CD4-positive, alpha-beta T cell treated with Interleukin-12 subunit alpha and Interleukin-12 subunit beta, for 1 hour (primary cell): ENCODE measurements at places on chromosomes 3 and 15.

DNA sequence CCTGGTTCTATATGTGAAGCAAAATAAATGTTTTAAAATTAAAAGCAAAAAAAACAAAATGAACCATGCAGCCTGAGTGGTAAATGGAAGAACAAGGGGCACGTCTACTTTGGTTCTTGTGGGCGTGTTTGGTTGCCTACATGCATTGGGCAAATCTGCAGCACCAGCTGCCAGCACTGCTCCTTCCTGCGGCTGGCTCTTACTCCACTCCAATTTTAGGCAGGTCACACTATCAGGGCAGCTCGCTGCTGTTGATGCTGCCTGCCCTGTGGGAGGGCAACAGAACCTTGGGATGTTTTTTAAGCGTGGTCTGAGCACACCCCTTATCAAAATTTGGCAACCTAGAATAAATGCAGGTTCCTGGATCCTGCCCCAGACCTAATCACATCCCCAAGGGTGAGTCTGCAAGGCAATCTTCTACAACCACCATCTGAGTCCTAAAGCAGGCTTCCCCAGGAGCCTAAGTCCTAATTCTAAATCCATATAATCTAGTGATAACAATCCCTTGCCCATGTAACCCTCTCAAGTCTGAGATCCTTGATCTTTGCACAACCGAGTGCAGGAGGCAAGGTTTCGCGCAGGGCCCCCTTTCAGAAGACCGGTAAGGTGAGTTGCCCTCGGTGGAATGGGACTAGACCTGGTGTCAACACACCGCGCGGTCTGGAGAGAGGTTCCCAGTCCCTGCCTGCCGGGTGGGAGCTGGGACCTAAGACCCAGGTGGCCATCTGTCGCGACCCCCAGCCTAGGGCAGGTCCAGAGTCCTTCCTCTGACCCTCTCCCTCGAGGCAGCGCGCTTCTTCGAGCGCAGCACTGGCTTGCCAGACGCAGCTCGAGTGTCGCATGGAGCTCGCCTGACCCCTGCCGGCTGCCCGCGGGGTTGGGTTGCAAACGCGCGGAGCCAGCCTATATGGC is 15.9 kb downstream of the IVD start:
- peak; percentile 80 for DNase-seq

DNA sequence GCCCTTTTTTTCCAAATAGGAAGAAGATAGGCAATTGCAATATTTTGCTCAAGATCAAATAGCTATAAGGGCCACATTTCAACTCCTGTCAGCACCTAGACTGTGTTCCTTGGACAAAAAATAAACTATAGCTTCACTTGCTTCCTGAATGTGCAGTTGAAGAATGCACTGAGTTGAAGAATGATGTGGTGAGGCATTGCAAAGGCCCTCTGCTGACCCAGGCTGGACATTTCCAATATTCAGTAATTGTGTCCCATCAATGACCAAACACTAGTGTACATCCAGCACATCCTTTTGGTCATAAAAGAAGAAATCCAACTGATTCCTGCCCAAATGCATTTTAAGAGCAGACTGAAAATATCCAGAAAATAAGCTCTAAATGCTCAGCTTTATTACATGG is 424.8 kb upstream of the TGFBR2 start:
- no peak for DNase-seq

DNA sequence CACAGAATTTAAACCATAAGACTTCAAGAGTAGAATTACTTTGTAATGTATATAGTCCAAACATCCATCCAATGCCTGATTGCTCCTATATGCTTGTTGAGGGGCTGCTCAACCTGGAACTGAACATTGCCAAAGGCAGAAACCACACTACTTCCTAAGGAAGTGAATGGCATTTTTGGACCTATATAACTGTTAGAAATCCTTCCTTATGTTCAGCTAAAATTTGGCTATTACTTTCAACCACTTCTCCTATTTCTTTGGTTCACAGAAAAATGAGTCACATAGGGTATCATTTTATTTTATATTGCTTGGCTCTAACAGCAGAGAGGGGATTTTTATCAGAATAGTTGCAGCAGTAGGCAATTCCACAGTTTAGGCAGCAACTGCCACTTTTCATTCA is 342.1 kb downstream of the SLC9A9 start:
- DNase-seq = no peak

DNA sequence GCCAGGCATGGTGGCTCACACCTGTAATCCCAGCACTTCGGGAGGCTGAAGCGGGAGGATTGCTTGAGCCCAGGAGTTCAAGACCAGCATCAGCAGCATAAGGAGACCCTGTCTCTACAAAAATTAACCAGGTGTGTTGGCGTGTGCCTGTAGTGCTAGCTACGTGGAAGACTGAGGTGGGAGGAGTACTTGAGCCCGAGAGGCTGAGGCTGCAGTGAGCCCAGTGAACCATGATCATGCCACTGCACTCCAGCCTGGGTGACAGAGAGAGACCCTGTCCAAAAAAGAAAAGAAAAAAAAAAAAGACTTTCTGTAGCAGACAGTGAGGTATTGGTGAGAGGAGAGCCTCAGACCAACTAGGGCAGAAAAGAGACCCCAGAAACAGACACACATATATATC is 263.8 kb downstream of the XXYLT1 start:
- no peak for DNase-seq

- DNase-seq = no peak
These were observed 238.0 kb downstream of the DOCK3 start for GRCh38 chr3:50912746-50913145.

DNA sequence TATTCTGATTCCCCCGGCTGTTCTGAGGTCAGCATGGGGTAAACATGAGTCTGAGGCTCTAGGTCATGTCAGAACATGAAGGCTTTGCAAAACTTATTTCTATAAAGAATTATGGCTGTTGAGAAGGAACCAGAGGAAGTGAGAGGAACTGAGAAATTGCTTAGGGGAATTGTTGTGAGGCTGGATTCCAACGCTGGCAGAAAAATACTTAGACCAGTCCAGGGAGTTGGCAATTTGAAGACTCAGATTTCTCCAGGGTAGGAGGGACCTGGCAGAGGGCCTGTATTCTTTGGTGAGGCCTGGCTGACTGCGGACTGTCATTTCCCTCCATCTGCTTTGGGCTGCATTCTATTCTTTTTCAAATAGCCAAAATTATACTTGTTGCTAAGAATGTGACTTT is 155.5 kb downstream of the PLD1 start:
- DNase-seq = no peak

DNA sequence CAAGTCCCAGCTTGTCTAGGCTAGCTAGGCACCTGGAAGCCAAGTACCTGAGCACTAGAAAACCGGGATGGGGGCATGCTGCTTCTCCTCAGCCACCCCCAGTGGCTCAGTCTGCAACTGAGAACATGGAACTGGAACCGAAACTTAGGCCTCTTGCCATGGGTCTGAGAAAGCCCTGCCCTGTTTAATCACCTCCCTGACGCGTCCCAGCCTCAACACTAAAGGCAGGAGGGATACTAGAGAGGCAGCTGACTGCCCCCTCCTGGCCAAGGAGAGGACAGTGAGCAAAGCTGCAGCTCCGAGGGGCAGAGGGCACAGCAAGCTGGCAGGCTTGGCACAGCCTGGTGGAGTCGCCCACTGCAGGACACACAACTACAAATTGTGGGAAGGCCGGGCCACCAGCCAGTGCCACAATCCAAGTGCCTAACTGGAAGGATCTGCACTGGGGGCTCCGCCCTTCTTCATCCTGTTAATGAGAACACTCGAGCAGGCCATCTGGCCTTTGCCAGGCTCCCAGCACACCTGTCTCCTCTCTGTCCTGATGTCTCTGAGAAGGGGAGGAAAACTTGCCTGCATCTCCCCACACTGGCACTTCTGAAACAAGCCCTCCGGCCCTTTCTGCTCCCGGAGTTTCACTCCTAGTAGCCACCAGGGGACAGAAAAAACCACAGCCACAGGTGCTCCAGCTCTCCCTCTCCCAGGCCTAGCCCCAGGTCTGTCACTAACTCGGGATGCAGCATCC is 53.7 kb downstream of the BDH1 start:
- peak; percentile 28 for DNase-seq

DNA sequence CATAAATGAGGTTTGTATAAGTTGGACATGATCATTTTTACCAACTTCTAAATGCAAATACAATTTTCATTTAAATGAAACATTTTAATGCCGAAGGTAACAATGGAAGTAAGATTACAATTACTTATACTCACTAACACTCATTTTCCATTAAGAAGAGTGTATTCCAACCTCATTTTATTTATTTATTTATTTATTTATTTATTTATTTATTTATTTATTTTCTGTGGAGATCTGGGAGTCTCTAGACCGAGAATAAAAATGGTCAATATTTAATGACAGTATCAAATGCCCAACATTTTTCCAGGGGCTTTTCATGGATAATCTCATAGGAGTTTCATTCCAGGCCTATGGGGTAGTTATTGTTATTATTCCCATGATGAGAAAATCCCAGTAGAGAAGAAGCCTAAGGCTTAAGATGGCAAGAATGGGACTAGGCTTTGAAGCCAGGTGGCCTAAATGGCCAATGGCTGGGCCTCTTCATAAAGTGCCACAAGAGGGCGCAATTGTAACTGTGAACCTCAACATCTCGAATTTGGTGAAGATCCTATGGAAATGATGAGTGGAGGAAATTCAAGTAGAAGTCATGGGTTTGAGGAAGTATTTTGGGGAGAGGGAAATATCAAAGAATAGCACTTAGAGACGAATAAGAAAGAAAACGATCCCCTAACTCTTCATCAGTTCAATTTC is 21.3 kb downstream of the VGLL3 start:
- DNase-seq = no peak

GRCh38 chr3:111864821-111865656 is 6.0 kb downstream of the PHLDB2 start:
- DNase-seq = no peak

- DNase-seq = no peak
These were observed 312.9 kb upstream of the RASGRP1 start for GRCh38 chr15:38877471-38877870.

GRCh38 chr15:39239562-39239961 is 341.3 kb upstream of the THBS1 start:
- no peak for DNase-seq

- peak; percentile 53 for DNase-seq
These were observed 24.1 kb upstream of the OR5K4 start for GRCh38 chr3:98329392-98330124.

- DNase-seq = no peak
These were observed 108.8 kb upstream of the MME start for GRCh38 chr3:154971341-154971740.

DNA sequence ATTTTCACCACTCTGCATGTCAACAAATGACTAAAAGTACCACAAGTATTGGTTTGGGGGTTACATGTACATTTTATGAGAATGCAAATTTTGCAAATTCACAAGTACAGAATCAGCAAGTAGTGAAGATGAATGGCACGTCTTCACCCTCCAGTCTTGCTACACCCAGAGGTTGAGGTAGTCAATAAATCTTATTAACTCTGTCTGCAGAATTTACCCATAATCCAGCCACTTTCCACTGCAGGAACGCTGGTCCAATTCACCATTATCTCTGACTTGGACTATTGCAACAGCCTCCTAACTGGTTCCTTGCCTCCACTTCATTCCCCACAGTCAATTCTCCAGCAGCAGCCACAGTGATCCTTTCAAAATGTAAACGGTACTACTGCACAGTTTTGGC is 10.6 kb downstream of the PSMA4 start:
- no peak for DNase-seq

- DNase-seq = no peak
These were observed 4.2 kb downstream of the ALG1L2 start for GRCh38 chr3:130085881-130086280.

- no peak for DNase-seq
These were observed 495.1 kb upstream of the SGO1 start for GRCh38 chr3:20680990-20681628.

- DNase-seq = no peak
These were observed 78.8 kb downstream of the SOX2 start for GRCh38 chr3:181790561-181790960.

- no peak for DNase-seq
These were observed 57.7 kb upstream of the AADACL2 start for GRCh38 chr3:151675858-151676615.

DNA sequence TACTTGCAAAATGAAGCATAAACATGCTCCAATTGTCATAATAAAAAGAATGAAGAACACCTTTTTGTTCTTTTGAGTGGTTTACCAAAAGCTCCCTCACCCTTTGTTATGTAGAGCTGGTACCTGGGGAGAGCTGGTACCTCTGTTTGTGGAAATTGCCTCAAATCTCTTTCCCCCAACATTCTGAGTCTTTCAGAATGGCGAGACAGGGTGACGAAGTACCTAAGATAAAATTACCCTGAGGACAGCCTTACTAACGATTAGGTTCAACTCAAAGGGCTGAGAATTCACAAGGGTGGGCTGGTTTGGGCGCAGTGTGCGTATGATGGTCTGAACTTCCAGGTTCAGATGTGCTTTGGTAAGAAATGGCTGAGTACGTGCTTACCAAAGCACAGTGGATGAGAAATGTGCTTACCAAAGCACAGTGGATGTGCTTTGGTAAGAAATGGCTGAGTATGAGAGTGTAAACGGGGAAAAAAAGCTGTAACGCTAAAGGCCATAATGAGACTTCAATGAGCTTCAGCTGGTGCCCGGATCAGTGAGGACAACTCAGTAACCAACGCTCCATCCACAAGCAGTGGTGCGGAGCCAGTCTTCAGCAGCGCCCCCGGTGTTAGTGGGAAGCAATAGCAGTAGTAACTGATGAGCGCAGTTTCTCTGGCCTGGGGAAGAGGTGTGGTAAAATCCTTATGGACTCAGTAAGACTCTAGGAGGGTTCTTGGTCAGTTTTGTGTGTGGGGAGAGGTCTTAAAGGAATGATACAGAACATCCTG is 72.3 kb upstream of the LRIG1 start:
- no peak for DNase-seq

DNA sequence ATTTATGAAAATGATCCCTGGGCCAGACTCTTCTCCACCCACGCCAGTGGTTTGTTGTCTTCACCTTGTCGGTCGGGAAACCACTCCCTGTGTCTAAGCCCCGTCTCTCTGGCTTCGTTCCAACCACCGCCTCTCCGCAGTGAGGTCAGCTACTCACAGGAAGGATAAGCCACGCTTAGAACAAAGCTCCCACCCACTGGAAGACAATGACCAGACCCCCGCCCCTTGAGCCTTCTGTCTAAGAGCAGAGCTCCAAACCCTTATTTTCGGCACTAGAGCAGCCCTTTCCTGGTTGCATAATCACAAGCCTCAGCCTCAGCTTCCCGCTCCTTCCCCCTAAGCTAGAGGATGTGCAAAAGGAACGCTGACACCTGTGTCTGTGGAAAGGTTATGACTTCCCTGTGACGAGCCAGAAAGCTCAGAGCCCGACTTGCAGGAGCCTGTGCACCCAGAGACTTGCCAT is 114.9 kb upstream of the MEF2A start:
- DNase-seq = peak; percentile 63

GRCh38 chr3:133227813-133228212 is 172.0 kb upstream of the BFSP2 start:
- no peak for DNase-seq
